CD4-positive, alpha-beta T cell treated with Interferon alpha-2 for 1 hour (primary cell): ENCODE measurements at places on chromosomes 7 and 10.

GRCh38 chr10:7657552-7657951, 9.2 kb downstream of the ITIH5 start:
- no peak for DNase-seq

GRCh38 chr7:24576171-24577025, 3.1 kb downstream of the PALS2 start:
- DNase-seq = no peak

DNA sequence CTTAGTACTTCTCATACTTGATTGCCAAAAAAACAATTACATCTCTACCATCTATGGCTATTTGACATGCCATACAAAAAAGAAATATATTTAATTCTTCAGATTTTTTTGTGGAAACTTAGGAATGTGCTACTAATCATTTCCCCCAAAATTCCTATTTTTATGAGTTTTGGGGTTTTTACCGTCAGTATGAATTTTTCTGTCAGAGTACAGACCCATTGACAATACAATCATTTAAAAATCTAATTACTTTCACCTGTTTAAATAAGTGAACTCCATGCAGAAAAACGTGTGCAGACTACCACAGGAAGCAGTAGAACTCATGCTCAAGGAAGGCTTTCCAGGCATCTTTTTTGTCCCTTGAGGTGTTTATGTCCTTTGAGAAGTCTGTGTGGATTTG, 48.8 kb upstream of the FOXP2 start:
- DNase-seq = no peak

DNA sequence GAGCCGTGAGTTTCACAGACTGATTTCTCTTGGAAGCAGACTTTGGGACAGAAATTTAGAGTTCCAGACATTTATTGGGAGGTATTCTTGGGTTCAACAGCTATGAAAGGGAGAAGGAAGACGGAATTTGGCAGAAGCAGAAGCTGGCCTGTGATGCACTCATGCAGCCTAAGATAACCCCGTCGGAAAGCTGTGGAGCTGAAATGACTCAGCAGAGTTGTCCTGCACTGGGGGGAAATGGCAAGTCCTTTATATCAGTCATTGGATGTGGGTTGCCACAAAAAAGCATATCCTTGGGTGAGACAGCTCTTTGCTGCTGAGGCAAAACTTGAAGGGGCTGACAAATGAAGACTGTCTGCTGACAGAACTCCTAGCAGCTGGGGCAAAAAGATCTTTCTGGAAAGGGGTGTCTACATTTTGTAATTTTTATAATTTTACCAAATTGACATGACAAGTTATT, 11.5 kb upstream of the MICU1 start:
- peak; percentile 3 for DNase-seq

GRCh38 chr10:78630944-78631838, 437.6 kb upstream of the ZMIZ1 start:
- no peak for DNase-seq

DNA sequence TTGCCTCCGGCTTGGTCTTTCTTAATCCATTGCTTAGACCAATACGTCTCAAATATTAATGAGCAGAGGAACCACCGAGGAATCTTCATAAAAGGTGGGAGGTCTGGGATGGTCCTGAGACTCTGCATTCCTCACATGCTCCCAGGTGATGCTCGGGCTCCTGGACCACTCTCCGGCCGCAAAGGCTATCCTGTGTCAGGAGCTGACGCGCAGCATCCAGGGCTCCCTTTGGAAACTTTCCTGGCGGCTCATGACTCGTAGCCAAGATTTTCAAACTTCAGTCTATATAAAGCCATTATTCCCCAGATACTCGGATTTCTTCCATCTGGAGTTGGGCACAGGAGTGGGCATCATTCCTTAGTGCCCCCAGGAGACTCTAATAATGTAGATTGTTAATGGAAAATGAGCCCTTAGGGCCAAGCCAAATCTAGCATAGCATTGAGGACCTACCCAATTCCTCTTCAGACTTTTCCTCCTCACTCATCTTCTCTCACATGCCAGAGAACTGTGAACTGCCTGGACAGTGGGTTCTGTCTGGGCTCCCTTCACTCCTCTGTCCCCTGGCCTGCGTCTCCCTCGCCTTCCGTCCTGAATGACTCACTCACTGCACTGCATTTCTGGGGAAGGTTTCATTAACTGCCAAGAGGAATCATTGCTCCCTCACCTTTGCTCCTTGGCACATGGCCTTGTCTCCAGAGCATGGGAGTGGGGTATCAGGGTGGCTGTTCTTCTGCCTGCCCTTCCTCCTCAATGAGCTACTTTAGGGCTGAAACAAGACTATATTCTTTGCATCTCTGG, 89.3 kb downstream of the MKI67 start:
- DNase-seq = no peak

GRCh38 chr7:91570560-91570959, 306.3 kb downstream of the FZD1 start:
- no peak for DNase-seq

- DNase-seq = peak; percentile 72
Observed at GRCh38 chr7:22885797-22886261, 63.2 kb upstream of the TOMM7 start.

DNA sequence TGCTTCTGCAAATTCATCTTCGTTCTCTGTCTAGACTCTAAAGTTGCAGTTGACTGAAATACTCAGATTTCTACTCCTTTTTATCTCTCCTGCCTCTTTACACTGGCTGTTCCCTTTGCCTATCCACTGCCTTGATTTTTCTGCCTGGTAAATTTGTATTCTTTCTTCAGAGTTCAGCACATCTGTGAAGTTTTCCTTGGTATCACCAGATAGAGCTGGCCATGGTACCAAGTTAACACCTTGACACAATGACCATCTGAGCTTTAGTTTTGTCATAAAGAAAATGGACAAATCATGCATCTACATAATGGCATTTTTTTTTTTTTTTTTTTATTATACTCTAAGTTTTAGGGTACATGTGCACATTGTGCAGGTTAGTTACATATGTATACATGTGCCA, 143.0 kb downstream of the PPP1R3A start:
- DNase-seq = no peak

DNA sequence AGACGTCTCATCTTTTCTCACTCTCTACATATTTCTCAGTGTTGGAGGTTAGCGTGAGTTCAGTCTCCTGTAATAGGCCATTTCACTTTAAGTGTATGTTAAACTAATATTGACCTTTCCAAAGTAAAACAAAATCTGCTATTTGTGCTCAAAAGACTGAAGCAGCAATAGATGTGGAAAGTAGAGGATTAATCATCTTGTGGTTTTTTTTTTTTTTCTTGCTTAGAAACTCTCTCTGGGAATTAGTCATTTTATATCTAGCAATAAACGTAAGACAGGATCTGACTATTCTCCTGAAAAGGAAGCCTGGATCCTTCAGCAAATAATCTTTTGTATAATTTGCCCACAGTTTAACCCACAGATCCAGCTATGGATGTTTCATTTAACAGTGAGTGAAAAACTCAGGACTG, 81.7 kb downstream of the NRP1 start:
- DNase-seq = no peak

- DNase-seq = no peak
Observed at GRCh38 chr10:21972584-21972983, 30.9 kb downstream of the DNAJC1 start.

DNA sequence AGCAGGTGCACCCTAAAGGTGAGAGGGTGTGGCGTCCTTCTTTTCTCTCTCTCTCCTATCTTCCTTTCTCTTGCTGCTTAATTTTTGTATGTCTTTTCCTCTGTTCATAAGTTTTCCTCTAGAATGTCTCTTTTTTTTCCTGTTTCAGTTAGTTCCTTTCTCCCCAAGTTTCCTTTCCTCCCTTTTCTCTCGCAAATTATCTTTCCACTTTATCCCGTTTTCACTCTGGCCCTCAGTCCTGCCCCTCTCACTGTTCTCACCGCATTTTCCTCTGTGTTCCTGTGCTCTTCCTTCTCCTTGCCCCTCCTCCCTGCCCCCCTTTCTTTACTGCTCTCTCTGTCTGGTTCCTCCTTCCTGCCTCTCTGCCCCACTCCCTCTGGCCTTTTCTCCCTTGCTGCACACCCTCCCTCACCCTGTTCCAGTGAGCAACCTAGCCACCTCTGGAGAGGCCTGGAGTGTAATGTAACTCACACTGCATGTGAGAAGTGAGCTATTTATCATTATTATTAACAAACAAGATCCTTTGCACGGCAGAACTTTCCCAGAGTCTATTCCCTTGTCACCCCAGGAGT, 158.5 kb downstream of the C10orf105 start:
- DNase-seq = no peak

DNA sequence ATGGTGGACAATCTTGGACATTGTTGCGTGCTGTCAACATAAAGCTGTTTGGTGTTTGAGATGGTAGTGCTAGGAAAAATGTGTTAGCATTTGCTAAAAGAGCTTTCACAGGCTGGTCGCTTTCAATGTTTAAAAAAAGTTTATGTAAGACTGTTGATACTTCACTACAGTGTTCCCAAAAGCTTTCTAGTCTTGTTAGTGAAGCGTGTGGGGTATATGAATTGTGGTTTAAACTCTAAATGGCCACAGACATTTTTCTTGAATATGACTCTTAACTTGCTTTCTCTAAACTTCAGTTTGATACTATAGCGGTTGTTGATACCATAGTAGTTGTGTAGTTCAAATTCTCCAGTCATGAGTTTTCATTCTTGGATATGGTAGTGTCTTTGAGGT, 44.9 kb downstream of the MCU start:
- DNase-seq = no peak

DNA sequence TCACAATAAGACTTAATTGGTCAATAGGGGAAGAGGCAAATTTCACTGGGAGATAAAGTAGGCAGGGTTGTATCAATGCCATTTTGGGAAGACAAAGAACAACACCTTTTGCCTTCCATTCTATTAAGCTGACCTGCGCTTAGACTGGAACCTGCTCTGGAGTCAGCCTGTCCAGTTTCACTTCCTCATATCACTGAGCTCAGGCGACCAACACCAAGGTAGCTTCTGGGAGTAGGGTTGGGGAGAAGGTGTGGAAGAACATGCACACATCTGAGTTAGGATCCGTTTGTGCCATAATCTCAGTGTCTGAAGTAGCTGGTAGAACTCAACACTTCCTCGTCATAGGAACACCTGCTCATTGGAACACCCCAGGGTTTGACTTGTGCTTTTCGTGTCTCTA, 527.4 kb upstream of the IGFBP3 start:
- no peak for DNase-seq

DNA sequence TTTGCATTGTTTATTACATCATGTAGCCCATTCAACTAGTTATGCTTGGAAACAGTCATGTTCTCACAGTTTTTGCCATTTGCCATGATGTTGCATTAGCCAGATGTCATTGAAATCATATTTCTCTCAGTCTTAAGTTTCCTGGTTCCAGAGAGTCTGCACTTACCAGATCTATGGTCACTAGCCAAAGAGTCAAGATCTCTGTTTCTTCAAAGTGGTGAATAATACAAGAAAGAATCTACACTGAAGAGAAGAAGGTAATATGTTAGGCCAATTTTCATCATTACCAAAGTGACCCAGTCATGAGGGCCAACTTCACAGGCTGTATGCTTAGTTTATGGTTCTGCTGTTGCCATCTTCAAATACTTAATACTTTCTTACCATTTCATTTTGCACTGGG, 89.0 kb upstream of the PHYHIPL start:
- no peak for DNase-seq

DNA sequence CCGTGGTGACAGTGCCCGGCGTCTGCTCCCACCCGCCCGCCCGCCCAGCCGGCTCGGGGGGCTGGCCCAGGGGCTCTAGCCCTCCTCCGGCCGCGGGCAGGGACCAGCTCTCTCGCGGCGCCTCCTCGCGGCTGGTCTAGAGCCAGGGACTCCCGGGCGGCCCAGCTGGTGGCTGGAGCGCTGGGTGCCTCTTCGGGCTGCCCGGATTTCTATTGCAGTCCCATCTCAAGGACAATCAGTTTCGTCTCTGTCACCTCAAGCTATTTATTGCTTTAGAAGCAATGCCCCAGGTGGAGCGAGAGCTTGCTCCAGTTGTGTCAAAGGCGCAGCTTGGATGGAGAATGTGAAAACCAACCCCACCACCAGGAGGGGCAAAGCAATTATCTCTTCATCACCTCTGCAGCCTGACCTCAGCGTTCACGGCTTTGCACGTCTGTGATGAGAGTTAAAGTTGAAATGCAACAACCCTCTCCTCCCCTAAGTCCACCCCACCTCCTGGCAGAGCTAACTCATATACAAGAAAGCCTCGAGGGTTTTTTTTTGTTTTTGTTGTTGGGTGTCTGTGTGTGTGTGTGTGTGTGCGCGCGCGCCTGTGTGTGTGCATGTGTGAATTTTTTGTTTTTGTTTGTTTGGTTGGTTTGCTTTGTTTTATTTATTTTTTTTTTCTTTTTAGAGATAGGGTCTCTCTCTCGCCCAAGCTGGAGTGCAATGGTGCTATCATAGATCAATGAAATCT, at the start of gene ITGA8:
TSS of gene ITGA8 (minus strand) at position 24 of the 736 bp plus-strand sequence. CDS start 151 bp downstream, outside the sequence.
- DNase-seq = no peak

GRCh38 chr10:117497736-117498135, 44.8 kb upstream of the EMX2 start:
- DNase-seq = no peak

DNA sequence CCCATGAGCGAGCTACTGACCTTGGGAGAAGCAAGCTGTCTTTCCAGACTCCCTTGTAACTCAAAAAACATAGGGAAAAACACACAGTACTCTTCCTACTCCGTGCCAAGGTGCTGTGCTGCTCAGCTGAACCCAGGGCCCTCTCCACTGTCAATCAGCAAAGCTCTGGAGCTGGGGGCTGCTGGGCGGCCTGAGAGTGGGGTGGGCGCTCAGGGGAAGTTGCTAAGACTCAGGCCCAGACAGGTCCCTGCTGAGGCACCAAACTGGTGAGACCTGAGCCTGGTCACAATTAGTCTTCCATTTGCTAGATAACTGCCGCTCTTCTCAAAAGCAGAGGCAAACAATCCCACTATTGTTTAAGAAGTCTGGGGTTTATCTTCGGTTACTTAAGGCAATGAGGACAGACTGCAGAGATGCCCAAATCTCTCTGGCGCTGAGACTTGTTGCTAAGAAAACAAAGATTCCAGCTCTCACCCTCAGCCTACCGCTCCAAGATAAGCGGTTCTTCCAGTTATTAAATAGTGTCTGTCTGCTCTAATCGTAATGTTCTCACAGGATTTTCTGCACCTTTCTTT, 22.0 kb downstream of the STEAP1B start:
- no peak for DNase-seq

- DNase-seq = no peak
Observed at GRCh38 chr7:155800301-155800700, 12.0 kb downstream of the SHH start.

DNA sequence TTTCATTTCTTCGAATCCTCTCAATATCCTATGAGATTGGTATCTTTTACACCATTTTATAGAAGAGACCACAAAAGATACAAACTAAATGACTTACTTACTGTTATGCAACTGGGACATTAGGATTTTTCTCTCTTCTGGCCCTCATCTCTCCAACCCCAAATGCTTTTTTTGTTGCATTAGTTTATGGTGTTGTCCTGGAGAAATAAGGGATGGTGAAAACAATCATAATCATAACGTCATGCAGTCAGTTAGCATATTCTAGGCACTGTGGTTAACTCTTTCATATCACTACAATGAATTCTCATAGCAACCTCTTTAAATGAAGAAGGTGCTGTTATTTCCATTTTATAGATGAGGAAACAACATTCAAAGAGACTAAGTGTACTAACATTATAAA, 104.6 kb downstream of the PON1 start:
- DNase-seq = no peak
